Ovary (tissue), 10 donors: ENCODE measurements at places on chromosomes 4 and X. TPM values are rescaled to one million over a fixed set of nuclear protein-coding genes. Genes with fewer than 3 reads are reported as not detected.

TLR7 gene
- 1.1 TPM for total RNA-seq

ZNF182 gene
- 5.3 TPM for total RNA-seq

LPAR4 gene
- 2.7 TPM for total RNA-seq

COPS4 gene
- total RNA-seq = 32.3 TPM

GYPA gene
- total RNA-seq = not detected

C4orf51 gene
- total RNA-seq = not detected

TCEAL6 gene
- 12.4 TPM for total RNA-seq

NDNF gene
- 68.0 TPM for total RNA-seq

HADH gene
- 48.9 TPM for total RNA-seq

AKAP14 gene
- total RNA-seq = not detected

STOX2 gene
- 7.7 TPM for total RNA-seq

SCML2 gene
- 5.7 TPM for total RNA-seq

ANKRD17 gene
- 23.0 TPM for total RNA-seq

AFP gene
- 0.32 TPM for total RNA-seq

POU3F4 gene
- not detected for total RNA-seq

IL21 gene
- total RNA-seq = not detected

MAGEB1 gene
- not detected for total RNA-seq

MID1 gene
- 17.5 TPM for total RNA-seq

SSX2 gene
- not detected for total RNA-seq

TMEM255A gene
- total RNA-seq = 6.7 TPM

TMEM175 gene
- 19.7 TPM for total RNA-seq

SPATA4 gene
- not detected for total RNA-seq

SLC9B1 gene
- total RNA-seq = 1.4 TPM

HMGN5 gene
- 8.0 TPM for total RNA-seq
